Keratinocyte (primary cell): ENCODE measurements at places on chromosomes 6 and 20. TPM values are rescaled to one million over a fixed set of nuclear protein-coding genes. Genes with fewer than 3 reads are reported as not detected.

LY6G6F gene
- polyA plus RNA-seq = not detected in 3 replicates

C6orf15 gene
- polyA plus RNA-seq = 0.08 to 0.35 TPM (median 0.30 TPM) in 3 replicates

GRCh38 chr20:31875671-31876070, 5.2 kb downstream of the TTLL9 start:
- DNase-seq = no peak

DNA sequence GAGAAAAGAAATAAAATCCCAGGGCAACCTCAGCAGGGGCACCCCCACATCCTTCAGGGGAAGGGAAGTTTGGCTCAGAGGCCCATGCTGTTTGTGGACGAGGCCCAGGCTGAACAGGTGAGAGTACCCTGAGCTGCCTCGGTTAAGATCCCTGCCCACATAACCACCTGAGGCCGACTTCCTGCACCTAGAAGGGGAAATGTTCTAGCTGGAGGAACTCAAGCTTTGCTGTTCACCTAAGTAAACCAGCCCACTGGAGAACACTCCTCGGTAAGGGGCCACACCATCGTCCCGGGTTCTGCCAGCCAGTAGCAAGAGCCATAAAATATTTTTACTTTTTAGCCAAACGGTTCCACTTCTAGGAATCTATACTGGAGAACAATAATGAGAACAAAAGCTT, 88.2 kb downstream of the SLC23A2 start:
- no peak for DNase-seq

- DNase-seq = no peak
Observed at GRCh38 chr6:10180138-10181074, 234.5 kb downstream of the TFAP2A start.

DNA sequence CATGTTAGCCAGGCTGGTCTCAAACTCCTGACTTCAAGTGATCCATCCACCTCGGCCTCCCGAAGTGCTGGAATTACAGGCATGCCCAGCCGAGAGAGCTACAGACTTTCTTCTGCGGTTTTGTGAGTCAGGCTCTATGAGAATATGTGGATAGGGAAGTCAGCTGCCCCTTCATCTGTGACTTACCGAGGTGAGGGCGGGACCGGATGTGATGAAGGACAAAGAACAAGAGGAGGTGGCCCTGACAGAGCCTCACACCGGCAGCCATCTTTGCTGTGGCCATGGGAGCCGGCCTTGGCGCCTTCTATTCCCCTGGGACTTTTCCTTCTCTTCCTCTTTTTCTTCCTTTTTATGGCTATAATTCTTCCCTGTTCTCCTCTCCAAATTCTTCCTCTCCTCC, 67.0 kb downstream of the IYD start:
- DNase-seq = no peak

- no peak for DNase-seq
Observed at GRCh38 chr6:166489301-166490155, 97.0 kb downstream of the RAMACL start.
